Ovary (tissue), 10 donors: ENCODE measurements at places on chromosomes 11 and 22.

DNA sequence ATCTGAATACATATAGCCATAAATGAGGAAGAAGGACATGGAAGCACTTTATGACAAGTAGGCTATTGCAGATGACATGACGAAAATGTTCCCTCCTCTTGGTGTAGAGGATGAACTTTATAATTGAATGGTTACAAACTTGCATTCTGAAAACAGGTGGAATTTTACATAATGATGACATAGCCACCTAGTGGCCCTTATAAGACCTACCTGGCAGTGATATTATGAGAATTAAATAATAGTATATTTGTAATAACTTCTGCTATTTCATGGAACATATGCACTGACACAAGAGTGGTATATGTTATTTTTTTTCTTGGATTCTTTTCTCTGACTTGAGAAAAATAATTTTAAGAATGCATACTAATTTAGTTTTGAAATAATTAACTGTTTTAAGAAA is 22.9 kb downstream of the TRIM22 start:
- DNase-seq, result no peak

DNA sequence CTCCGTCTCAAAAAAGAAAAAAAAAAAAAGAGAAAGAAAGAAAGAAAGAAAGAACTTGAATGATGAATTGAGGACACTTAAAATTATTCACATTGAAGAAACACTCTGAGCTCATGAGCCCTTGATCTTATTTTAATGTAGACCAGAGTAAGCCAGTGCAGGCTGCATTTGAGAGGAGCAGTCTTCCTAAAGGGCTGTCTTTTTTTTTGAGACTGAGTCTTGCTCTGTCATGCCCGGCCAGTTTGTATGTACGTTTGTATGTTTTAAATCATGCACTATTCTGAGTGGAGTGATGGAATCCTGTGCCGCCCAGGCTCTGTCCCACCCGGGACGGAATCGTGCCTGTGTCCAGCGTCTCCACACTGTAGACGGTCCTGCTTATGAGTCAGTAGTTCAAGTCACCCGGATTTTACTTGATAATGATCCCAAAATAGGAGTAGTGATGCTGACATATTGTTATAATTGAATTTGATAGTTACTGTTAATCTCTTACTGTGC is 9.6 kb downstream of the FGF4 start:
- DNase-seq, result no peak

GRCh38 chr22:24975125-24975640 is 22.7 kb downstream of the KIAA1671 start:
- DNase-seq, result no peak

- no peak for DNase-seq
Observed at GRCh38 chr22:36234919-36235318, 4.4 kb downstream of the APOL2 start.

- DNase-seq, result no peak
Observed at GRCh38 chr11:105192115-105192514, 52.5 kb upstream of the CARD18 start.
